Neural progenitor cell (in vitro differentiated cells): ENCODE measurements at places on chromosomes 7 and 10. TPM values are rescaled to one million over a fixed set of nuclear protein-coding genes. Genes with fewer than 3 reads are reported as not detected.

- DNase-seq: no peak
These were observed 390.3 kb downstream of the KCNMA1 start for GRCh38 chr10:77247031-77247990.

- DNase-seq: no peak
These were observed 182.6 kb upstream of the TMEM106B start for GRCh38 chr7:12028508-12028907.

DNA sequence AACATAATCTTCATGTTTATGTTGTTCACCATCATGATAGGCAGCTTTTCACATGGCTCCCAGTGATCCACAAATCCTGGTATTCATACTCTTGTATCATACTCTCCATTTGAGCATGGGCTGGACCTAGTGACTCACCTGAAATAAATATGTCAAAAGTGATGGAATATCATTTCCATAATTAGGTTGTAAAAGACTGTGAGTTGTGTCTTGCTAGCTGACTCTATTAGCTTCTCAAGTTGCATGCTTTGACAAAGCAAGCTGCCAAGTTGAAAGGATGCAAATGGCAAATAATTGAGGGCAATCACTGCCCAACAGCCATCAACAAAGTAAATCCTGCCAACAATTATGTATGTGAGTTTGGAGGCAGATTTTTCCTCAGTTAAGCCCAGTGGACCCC is 300.4 kb downstream of the AHR start:
- DNase-seq: no peak

GRCh38 chr7:96558530-96558929 is 151.1 kb downstream of the SEM1 start:
- DNase-seq: no peak

DNA sequence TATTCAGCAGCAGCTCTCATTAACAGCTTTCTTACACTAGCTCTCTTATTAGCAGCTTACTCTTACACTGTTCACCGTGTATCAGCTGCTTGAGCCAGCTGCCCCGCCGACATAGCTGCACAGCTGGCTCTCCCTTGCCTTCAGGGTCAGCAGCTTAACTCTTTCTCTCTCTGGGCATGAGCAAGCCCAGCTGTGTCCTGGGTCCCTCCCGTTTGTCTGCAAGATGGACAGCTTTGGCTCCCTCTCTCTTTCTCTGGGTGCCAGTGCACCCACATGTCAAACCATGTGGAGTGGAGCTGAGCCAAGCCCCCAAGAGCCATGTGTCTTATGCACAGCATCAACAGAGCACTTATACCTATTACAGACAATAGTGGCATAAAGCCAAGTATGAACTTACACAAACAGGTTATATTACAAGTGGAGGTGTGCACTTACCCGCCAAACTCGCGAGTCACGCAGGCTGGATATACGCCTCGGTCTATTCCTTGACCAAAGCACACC is 35.7 kb upstream of the MTPAP start:
- peak; percentile 82 for DNase-seq

DNA sequence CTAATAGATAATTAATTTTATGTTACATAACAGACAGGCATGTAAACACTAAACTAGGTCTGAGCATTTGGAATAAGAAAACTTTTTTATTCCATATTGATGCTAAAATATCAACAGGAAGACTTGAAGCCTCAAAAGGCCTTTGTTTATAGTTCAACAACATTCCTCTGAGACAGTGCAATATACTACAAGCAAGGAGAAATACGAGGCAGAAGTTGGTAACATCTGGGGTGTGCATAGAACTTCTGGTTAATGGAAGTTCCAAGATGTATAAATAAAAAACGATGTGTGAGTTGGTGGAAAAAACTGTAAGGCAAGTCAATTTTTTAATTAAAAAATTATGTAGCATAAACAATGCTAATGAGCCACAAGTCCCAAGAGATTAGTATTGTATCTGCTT is 139.6 kb downstream of the SKAP2 start:
- DNase-seq: no peak

DNA sequence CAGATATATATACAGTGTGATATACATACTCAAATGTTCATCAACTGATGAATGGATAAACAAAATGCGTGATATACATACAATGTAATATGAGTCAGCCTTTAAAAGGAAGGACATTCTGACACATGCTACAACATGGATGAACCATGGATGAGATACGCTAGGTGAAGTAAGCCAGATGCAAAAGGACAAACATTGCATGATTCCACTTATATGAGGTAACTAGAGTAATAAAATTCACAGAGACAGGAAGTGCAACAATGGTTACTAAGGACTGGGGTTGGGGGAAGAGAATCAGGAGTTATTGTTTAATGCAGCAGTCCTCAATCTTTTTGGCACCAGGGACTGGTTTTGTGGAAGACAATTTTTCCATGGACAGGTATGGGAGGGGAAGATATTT is 47.3 kb upstream of the PIK3AP1 start:
- no peak for DNase-seq

DNA sequence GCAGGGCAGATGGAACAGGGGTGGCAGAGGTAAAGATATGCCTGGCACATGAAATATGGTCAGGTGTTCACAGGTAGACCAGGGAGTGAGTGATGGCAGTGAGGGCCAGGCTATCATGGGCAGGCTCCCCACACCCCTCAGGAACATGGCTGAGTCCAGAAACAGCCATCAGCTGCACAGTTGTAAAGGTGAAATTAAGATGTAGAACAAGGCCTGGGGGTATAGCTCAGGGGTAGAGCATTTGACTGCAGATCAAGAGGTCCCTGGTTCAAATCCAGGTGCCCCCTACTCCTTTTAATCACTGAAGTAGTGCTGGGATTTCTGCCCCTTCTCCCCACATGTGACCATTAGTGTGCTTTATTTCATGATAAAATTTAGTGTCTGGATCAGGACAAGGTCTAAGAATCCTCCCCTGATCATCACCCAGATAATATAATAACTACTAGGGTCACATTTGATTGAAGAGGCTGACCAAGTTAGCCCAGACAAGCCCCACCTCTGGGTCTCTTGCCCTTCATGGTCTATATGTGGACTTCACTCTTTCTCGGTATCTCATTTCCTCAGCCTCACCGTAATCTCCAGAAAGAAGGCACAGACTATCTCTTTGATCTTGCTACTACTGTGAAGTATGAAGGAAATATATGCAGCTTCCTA is 69.0 kb downstream of the ZNF783 start:
- no peak for DNase-seq

- DNase-seq: no peak
These were observed 279.9 kb upstream of the NEBL start for GRCh38 chr10:21176934-21177480.

- DNase-seq: no peak
These were observed 97.6 kb downstream of the NRP1 start for GRCh38 chr10:33236916-33237315.

DNA sequence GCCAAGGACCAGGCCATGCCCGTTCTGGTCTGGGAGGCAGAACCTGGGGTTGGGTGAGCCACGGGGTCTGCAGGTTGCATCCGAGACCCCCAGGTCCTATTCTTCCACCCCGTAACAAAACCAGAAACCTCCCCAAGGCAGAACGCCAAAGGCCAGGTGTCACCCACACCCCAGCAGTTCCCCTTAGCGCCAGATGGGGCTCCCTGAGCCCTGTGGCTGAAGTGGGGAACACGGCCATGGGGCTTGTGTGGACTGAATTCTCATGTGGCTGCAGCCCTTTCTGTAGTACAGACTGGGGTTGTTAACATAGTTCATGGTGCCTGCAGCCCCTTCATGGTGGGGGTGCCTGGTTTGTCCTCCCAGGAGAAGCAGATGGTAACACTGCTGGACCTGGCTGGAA is 10.2 kb downstream of the BRI3 start:
- no peak for DNase-seq

GRCh38 chr7:157041514-157042277 is 31.2 kb upstream of the MNX1 start:
- no peak for DNase-seq

GRCh38 chr10:114303556-114303955 is 64.5 kb downstream of the VWA2 start:
- DNase-seq: no peak

DNA sequence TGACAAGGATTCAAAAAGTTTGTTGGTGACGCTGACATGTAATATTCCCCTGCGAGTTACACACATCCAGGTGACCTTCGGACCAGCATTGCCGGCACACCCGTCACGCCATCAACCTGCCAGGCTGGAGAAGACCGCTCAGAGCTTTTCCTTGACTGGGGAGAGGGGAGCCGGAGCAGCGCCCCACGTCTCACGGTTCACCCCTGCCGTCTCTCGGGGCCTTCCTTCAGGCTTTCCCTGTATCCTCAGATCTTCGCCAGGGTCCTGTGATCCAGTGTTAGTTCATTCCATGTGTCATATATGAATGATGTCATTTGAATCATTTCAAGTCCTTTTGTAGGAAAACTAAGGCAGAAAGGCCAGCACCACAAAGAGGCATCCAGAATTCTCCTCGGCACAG is 127.8 kb downstream of the MGMT start:
- DNase-seq: no peak

GRCh38 chr7:99386584-99387238 is 12.2 kb downstream of the ARPC1B start:
- DNase-seq: no peak

GRCh38 chr10:29830531-29831512 is 196.1 kb upstream of the SVIL start:
- DNase-seq: no peak

GRCh38 chr10:44979281-44980191 is 927 bp upstream of the DEPP1 start:
- no peak for DNase-seq

DNA sequence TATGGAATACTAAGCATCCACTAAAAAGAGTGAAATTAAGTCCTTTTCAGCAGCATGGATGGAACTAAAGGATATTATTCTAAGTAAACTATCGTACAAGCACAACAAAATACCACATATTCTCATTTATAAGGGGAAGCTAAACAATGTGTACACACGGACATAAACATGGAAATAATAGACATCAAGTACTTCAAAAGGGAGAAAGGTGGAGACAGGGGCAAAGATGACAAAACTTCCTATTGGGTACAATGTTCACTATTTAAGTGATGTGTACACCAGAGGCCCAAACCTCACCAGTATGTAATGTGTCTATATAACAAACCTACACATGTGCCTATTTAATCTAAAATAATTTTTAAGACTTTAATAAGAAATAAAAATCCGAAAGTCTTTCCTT is 2.2 kb upstream of the AKR1C4 start:
- DNase-seq: no peak

DNA sequence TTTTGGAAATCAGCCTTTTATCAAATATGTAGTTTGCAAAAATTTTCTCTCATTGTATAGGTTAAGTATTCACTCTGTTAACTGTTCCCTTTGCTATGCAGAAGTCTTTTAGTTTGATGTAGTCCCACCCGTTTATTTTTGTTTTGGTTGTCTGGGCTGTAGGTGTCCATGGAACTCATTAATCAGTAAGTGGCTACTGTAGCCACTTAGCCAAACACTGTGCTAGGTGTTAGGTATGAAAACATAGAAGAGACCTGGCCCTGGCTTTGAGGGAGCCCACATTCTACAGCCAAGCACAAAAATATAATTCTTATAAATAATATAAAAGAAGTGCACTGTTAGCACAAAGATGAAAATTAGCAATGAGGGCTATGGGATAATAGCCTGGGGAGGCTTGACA is 133.5 kb downstream of the ETV1 start:
- DNase-seq: no peak

- DNase-seq: no peak
These were observed 131.3 kb downstream of the WDR11 start for GRCh38 chr10:120982507-120982906.

- no peak for DNase-seq
These were observed 610 bp downstream of the AVPI1 start for GRCh38 chr10:97686301-97686961.

DNA sequence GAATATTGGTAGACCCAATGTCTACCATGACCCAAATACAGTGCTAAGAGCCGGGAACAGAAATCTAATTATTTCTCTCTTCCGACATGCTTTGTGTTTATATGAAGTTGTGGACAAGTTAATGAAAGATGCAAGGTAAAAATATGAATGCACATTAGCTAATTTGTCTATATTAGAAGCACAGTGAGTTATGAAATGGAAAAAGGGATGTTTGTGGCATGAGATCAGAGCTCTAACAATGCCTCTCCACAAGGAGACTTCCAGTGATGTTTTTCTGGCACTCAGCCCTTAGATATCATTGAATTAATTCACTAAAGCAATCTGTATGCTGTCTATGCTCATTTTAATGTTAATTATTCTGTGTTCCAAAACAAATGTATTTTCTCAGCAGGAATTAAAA is 897.2 kb downstream of the CNTNAP2 start:
- DNase-seq: no peak

- no peak for DNase-seq
These were observed 365.7 kb upstream of the SEMA3C start for GRCh38 chr7:81284576-81284975.

DNA sequence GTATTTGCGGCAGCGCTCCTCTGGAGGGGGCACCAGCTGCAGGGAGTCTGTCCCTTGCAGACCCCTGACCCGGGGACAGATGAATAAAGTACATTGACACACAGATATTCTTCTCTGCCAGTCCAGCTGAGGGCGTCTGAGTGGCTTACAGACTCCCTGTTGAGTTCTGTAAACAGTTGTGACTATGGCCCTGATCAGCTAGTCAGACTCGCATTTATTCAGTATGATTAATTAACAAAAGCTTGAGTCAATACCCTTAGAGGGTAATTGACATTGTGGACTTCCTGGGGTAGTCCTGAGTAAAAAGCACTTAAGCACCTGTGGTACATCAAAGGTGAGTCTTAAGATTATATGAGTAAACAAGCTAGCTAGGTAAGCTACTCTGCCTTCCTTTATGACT is 21.0 kb downstream of the ANKRD30A start:
- no peak for DNase-seq

- DNase-seq: peak; percentile 64
These were observed 352.7 kb downstream of the DNAJB6 start for GRCh38 chr7:157689269-157690057.

Gene FAM25G
- total RNA-seq: not detected in 2 replicates

Gene HERPUD2
- 37.8 and 43.7 TPM in 2 replicates for total RNA-seq

Gene HMX2
- 0.15 and 0.21 TPM in 2 replicates for total RNA-seq

Gene CRPPA
- total RNA-seq: 1.4 and 2.6 TPM in 2 replicates

Gene GHRHR
- not detected in 2 replicates for total RNA-seq

Gene SLC18A2
- 0.88 and 1.6 TPM in 2 replicates for total RNA-seq

Gene GNAT3
- total RNA-seq: not detected in 2 replicates

Gene TET1
- 47.9 and 67.3 TPM in 2 replicates for total RNA-seq

Gene CCL24
- total RNA-seq: not detected in 2 replicates

Gene FXYD4
- not detected in 2 replicates for total RNA-seq

Gene KIF20B
- total RNA-seq: 44.2 and 71.5 TPM in 2 replicates

Gene BICC1
- total RNA-seq: 0.25 and 0.41 TPM in 2 replicates

Gene FFAR4
- total RNA-seq: 0.04 and 0.06 TPM in 2 replicates

Gene OTUD1
- total RNA-seq: 5.4 and 7.9 TPM in 2 replicates

Gene PON1
- 1.7 and 1.8 TPM in 2 replicates for total RNA-seq

Gene LRIT1
- not detected in 2 replicates for total RNA-seq

Gene ACBD7
- total RNA-seq: 68.7 and 97.3 TPM in 2 replicates

Gene TAS2R3
- 1.2 and 2.2 TPM in 2 replicates for total RNA-seq

Gene CABCOCO1
- total RNA-seq: 0.28 TPM in 1 of 2 replicates, not detected in the other

Gene ADK
- total RNA-seq: 33.5 and 50.9 TPM in 2 replicates

Gene ASZ1
- not detected in 2 replicates for total RNA-seq

Gene LRRC17
- 4.3 and 4.6 TPM in 2 replicates for total RNA-seq

Gene PRF1
- not detected in 2 replicates for total RNA-seq

Gene WDR86
- 15.0 and 33.0 TPM in 2 replicates for total RNA-seq

Gene ABCB8
- total RNA-seq: 7.9 and 19.9 TPM in 2 replicates

Gene NEUROG3
- not detected in 2 replicates for total RNA-seq
